ENCODE measurements at places on chromosomes 2 and 18. TPM values are rescaled to one million over a fixed set of nuclear protein-coding genes. Genes with fewer than 3 reads are reported as not detected.

The C2orf76 gene
- polyA plus RNA-seq: 19.5 TPM

The TUBA3E gene
- polyA plus RNA-seq: not detected

The GMCL1 gene
- 25.7 TPM for polyA plus RNA-seq

The SLC5A7 gene
- not detected for polyA plus RNA-seq

The ERLEC1 gene
- 23.7 TPM for polyA plus RNA-seq

The UGT1A5 gene
- not detected for polyA plus RNA-seq

The OSBPL6 gene
- polyA plus RNA-seq: not detected

The ITGA4 gene
- 129 TPM for polyA plus RNA-seq

The AQP12A gene
- not detected for polyA plus RNA-seq

The UGT1A10 gene
- polyA plus RNA-seq: not detected

The C2orf92 gene
- polyA plus RNA-seq: 1.4 TPM

The ALK gene
- polyA plus RNA-seq: not detected

The C2orf80 gene
- polyA plus RNA-seq: not detected

The KCNIP3 gene
- polyA plus RNA-seq: not detected

The ANKRD44 gene
- polyA plus RNA-seq: 91.6 TPM

The CCDC138 gene
- polyA plus RNA-seq: 8.6 TPM

The DLGAP1 gene
- polyA plus RNA-seq: not detected

Data from IgD-negative memory B cell (primary cell).